Skin of body (tissue), 3 donors: ENCODE measurements at places on chromosomes 7 and 10.
A peak's percentile ranks its signal among the peaks of the same experiment; 100 is the strongest.

GRCh38 chr7:43669286-43670081, 59.8 kb downstream of the COA1 start:
- no peak for DNase-seq

DNA sequence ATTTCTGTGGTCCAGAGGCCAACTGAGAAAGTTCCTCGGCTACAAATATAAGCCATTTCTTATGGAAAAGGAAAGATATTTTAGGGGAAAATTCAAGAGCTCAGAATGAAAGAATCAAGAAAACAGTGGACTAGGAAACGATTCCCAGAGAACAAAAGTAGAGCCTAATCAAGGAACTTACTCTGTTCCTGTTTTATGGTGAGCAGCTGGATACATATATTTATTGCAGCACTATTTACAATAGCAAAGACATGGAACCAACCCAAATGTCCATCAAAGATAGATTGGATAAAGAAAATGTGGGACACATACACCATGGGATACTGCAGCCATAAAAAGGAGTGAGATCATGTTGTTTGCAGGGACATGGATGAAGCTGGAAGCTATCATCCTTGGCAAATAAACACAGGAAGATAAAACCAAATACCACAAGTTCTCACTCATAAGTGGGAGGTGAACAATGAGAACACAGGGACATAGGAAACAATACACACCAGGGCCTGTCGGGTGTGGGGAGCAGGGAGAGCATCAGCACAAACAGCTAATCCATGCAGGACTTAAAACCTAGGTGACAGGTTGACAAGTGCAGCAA, 298.7 kb downstream of the THSD7A start:
- DNase-seq, result no peak

DNA sequence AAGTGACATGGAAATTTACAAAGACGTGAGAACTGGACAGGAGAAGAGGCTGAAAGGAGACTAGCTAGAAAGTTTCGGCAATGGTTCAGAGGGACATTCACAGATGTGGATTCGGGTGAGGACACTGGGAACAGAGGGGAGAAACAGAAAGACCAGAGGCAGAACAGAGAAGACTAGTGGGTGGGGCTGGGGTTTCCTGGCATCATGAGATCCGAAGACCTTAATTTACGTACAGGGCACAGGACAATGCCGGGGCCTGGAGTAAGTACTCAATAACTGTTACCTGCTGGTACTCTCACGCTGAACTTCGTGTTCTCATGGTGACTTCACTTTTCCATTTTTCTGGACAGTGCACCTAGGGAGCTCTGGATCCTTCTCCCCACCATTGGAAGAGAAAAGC, 53.5 kb downstream of the VOPP1 start:
- DNase-seq, result no peak

DNA sequence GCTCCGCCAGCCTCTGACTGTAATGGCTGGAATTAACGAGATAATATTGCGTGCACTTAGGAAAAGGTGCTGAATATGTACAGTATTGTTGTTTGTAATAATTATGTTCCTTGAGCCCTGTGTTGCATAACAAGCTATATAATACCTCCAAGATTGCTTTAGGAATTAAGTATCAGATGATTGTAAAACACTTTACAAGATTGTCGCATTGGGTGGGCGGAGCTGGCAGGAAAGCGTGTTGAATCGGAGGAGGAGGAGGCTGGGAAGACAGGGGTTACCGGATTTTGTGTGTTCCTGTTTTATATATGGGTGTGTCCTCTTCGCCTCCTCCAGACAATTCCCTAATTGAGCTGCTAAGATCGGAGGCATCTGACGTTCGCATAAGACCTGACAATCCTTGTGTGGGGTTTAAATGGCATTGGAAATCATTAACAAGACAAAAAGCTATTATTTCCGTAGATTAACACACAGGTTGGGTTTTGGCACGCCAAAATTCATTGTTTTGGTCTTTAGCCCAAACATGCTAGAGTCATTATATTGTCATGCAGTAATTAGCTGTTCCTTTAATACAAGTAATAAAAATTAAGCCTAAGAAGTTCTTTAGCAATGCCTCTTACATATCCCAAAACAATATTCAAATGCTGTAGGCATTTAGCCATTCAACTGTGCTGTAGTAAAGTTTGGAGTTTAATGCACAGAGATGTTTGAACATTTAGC, 192.9 kb upstream of the SH2B2 start:
- peak; percentile 61 for DNase-seq

- DNase-seq, result no peak
Measured at GRCh38 chr10:78194539-78195402, 161.1 kb downstream of the RPS24 start.

DNA sequence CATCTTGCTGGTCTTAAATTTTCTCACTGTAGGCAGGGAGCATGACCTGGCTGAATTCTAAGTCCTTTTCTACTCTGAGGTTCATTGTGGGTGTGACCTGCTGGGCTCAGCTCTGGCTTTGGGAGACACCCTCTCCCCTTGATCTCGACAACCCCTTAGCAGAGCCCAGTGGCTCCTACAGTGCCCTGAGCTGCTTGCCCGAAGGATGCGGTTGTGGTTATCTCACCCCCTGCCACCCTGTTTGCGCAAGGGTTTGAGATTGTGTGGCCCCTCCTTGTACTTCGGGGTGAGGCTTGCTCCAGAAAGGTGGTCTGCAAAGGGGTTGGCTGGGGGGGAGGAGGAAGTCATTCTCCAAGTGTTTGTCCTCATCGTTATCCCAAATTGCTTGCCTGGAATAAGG, 55.3 kb downstream of the TCF7L2 start:
- DNase-seq, result no peak

- no peak for DNase-seq
Measured at GRCh38 chr7:32643194-32643593, 147.9 kb downstream of the AVL9 start.

- no peak for DNase-seq
Measured at GRCh38 chr10:71708301-71708703, 11.3 kb downstream of the C10orf105 start.

DNA sequence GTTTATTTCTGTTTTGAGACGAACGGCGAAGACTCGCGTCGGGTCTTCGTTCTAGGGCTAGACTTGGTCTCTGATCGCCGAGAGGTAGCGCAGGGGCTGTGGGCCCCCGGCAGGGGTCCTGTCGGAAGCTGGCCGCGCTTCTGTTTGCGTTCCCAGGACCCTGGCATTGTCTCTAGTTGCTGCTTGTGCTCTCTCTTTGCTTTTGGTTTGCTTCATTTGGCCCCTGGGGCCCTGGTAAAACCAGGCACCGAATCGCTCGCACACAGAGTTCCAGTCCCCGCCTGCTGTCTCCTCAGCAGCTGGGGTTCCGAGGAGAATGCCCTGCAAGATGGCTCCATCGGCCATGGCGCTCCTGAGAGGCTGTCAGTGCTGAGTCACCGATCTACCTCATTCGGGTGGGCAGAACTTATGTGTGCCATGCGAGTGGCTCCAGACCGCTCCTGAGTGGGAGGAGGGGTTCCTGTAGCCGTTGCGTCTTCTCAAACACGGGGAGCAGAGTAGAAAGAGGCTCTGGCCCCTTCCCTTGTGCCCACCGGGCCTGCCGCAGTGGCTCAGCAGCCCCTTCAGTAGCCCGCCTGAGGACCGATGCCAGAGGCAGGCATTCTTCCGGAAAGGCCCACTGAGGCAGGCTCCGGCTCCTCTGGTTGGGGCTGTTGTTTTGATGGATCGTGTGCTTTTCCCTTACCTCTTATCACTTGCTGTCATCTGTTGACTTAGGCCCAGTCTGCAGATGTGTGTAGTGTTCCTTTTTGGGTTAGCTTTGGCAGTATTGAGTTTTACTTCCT, 826 bp downstream of the CHPF2 start:
- DNase-seq, result no peak

DNA sequence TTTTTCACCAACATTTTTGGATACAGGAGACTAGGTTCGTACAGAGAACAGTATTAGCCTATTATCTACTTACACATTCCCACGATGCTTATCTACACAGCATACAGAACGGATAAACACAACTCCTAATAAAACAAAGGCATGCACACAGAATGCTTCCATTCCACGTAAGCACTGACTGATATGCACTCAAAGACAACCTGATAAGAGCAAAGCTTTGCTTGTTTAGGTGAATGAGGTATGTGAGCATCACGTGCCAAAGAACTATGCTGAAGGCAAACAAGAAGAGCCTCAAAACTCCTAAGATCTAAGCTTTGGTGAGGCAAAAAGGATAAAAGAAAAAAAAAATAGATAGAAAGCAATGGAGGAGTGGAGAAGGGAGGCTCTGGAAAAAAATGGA, 413.5 kb upstream of the LRRN3 start:
- DNase-seq, result no peak

GRCh38 chr10:27527666-27528295, 23.7 kb downstream of the RAB18 start:
- DNase-seq, result peak; percentile 85

DNA sequence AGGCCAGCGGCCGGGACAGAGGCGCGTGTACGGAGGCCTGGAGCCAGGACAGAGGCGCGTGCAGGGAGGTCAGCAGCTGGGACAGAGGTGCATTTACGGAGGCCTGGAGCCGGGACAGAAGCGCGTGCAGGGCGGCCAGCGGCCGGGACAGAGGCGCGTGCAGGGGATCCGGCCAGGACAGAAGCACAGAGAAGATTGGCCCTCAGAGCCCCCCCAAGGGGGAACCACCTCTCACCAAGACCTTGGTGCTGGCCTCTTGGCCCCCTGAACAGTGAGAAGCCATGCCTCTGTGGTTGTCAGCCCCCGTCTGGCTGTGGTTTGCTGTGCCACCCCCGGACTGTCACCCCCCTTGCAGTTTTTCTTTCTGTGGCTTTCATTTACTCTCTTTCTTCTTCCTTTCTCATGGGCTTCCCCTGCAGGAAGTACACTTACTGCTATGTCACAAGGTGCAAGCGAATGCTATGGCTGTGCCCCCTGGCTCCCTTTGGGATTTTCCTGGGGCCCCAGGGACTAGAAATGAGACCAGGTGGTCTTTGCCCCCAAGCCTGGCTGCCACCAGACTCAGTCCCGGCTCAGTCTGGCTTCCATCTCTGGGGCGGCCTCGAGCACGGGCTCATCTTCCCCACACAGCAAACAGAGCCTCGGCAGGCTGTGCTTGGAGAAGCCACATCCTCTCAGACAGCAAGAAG, 41.1 kb downstream of the INSIG1 start:
- no peak for DNase-seq

DNA sequence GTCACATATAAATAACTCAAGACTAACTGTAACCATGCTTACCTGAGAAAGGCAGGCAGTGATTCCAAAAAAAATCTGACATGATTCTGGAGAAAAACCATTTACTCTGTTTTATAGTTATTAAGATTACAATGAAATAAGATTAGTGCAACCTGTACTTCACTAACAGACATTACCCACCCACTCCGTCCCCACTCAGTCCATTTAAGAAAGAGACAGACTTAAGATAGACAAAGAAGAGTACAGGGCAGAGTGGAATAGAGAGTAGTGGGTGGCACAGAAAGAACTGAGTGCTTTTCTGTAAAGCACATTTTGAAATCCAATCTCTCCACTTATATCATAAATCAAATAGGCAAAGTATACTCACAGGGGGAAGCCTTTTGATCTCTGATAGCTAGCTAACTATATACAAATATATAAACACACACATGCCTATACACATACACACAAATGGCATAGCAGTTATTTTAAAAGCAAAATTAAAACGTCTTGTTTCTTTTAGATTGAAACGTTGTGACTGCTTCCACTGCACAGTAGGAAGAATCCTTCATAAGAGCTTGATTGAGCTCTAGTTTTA, 11.9 kb downstream of the PAXIP1 start:
- no peak for DNase-seq

DNA sequence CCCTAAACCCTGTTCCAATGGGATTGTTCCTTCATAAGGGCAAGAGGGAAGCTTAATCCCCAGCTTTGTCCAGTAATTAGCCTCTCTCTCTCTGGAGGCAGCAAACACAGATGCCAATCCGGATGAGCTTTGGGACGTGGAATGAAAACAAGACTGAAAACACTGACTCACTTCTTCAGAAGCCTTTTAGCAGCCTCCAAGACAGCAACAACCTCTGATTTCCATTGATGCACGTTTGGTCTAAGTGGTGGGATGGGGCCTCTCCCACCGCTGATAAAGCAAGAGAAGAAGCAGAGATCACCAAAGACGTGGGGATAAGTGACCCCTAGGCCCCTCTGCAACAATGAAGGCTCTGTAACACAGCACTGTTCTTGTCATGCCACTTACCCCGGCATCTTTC, 5.8 kb upstream of the GFRA1 start:
- no peak for DNase-seq

DNA sequence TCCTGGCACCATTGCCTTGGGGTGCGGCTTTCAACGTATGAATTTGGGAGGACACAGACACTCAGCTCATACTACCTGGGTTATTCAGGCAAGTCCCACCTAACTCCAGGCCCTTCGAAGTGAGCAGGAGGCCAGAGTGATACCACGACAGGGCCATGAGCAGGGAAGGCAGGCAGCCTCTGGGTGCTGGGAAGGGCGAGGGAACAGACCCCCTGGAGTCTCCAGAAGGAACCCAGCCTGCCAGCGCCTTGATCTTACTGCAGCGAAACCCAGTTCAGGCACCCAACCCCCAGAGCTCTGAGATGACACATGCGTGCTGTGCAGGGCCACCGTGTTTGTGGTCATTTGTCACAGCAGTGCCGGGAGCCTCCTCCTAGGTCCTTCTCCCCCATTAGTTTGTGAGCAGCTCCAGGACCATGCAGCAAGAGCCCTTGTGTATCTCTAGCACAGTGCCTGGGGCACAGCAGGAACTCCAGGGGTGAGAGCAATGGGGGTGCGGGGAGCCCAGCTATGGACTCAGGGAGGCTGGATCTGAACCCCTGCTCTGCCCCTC, 7.7 kb upstream of the INSIG1 start:
- DNase-seq, result no peak

DNA sequence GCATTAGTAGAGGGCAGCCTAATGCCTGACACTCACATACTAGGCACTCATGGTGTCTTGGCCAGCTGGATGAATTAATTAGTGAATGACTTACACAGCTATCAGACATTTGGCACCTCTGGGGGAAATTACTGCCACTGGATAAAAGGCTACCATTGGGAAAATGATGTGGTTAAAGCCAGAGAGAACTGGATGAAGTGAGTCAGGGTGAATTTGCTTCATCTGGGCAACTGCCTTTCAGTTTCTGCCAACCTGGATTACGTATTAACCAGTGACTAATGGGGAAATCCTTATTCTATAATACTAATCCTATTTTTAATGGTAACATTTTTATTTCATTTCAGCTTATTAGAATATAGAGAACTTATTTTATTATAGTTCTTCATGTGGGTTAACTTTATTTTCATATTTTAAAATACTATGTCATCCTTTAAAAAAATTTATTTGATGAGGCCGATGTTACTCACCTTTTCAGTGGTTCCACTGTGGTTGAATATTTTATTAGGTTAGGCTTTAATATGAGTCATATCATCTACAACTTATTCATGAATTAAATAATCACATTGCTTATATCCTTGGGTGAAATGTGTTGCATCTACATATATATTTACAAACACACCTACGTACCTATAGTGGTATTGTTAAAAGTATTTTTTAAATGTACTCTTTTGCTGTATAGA, 85.6 kb upstream of the CAPZA2 start:
- no peak for DNase-seq

GRCh38 chr10:2985729-2986232, 81.6 kb upstream of the PFKP start:
- DNase-seq, result no peak
